ENCODE measurements at places on chromosomes 2 and 18.
A peak's percentile ranks its signal among the peaks of the same experiment; 100 is the strongest.

GRCh38 chr2:20180676-20181648 lies 44.0 kb downstream of the SDC1 start:
- DNase-seq, result peak; percentile 57

DNA sequence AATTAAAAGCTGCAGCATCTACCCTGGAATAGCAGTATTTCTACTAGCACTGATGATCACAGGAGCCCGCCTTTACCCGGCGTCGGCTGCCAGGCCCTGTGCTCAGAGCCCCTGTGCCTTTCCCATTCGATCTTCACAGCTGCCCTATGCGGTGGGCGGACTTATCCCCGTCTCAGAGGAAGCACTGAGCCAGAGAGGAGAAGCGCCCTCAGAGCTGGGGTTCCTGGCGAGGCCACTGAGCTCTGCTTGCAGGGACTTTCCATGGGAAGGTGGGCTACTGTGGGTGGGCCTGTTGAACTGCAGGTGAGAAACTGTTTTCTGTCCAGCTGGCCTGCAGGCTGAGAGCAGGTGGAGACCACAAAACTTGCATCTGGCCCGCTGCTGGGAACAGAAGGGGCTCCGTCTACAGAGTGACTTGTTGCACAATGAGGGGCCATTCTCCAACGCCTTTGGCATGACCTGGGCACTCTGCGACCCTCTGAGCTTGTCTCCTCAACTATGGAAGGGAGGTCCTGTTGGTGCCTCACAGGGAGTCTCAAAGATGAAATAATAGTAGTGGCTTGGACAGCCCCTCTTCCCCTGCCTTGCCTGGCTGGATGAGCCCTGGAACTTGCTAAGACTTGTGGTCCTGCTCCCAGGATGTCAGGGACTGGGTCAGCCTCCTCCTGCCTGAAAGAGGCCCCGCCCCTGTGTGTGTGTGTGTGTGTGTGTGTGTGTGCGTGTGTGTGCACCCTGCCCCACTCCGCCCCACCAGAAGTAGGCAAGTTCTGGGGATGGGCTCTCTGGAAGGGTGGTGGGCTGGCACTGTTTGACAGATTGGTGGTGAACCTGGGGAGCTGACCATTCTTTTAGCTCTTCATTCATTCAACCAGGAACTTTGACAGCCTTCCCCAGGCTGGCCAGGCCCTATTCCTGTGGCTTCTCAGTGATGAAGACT lies 32.7 kb downstream of the GLI2 start:
- peak; percentile 39 for DNase-seq

DNA sequence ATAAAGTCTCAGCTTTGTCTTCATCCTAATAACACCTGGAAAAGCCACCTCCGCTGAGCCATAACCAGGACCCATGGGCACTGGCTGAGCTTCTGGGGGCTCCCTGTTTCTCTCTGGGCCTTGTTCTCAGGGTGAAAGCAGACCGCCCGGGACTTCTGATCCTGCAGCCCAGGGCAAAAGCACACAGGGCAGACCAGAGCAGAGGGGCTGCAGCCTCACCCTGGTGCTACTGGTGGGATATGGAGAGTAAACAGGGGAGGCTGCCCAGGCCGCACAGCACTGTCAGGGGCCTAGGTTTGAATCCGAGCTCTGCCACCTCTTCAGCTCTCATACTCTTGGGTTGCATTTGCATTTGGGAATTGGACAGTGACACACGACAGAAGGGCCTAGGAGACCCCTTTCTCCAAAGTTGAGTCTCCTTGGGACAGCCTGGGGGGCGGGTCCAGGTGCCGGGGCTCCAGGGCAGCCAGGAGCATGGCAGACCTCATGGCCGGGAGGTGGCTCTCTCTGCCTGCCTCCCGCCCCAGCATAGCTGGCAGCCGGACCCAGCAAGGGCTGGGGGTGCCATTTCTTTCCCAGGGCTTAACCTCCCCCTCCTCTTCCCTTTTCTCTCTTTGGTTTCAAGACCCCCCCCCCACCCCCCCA lies 164.9 kb downstream of the INHBB start:
- no peak for DNase-seq

DNA sequence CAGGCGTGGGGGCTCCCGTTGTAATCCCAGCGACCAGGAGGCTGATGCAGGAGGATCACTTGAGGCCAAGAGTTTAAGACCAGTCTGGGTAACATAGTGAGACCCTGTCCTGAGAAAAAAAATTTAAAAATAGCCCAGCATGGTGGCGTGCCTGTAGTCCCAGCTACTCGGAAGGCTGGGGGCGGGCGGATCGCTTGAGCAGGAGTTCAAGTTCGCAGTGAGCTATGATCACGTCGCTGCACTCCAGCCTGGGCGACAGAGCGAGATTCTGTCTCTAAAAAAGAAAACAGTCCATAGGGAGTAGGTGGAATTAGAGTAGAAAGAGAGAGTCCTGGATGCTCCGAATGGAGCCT lies 325 bp upstream of the TTLL4 start:
- DNase-seq, result no peak

GRCh38 chr2:179263015-179263414 lies 1.6 kb downstream of the SESTD1 start:
- DNase-seq, result no peak

- DNase-seq, result no peak
These were observed 77.0 kb downstream of the MBD2 start for GRCh38 chr18:54147439-54147838.

- no peak for DNase-seq
These were observed 131.5 kb downstream of the SOCS6 start for GRCh38 chr18:70420146-70420898.

GRCh38 chr2:168224346-168224745 lies 23.0 kb downstream of the STK39 start:
- DNase-seq, result no peak

DNA sequence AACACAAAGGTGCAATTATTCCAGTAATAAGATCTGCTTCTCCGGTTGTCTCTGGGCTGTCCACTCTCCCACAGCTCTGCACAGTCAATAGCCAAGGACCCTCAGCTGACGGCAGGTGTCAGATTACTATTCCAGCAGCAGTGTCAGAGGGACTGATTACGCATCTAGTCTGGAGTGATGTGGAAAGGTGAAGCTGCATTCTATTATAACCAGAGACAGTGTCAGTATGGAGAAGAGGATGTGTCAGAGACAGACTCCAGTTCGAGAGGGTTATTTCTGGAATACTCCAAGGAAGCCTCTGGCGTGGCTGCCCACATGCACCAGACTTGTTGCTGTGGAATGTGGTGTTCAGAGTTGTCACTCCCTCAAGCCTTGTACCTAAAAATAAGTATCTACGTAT lies 163.6 kb upstream of the TMEM200C start:
- DNase-seq, result no peak

DNA sequence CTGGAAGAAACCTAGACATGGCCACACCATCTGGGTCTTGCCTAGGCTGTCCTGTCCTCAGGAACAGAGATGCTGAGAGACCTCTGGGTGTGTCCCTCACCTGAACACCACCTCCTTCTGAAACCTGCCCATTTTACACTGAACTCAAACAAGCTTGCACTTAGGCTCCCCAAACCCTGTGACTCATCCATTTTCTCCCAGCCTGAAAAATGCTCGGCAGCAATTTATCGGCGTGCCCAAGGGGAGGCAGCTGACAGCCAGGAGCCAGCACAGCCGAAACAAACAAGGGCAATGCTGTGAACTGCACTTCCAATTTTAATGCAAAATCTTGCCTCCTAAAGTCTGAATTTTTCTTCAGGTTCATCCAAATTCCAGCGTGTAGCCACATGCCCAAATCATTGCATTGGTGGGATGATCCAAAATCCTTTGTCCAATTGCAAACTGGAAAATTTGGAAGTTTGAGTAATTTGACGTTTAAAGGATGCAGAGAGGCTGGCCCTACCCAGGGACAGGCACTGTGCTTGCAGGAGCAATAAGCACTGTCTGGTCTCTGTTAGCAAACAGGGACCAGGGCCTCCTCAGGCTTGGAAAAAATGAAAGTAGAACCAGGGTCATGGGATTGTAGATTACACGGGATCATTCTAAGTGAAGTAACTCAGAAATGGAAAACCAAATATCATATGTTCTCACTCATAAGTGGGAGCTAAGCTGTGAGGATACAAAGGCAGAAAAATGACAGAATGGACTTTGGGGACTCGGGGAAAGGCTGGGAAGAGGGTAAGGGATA lies 67.7 kb downstream of the GALNT14 start:
- no peak for DNase-seq

DNA sequence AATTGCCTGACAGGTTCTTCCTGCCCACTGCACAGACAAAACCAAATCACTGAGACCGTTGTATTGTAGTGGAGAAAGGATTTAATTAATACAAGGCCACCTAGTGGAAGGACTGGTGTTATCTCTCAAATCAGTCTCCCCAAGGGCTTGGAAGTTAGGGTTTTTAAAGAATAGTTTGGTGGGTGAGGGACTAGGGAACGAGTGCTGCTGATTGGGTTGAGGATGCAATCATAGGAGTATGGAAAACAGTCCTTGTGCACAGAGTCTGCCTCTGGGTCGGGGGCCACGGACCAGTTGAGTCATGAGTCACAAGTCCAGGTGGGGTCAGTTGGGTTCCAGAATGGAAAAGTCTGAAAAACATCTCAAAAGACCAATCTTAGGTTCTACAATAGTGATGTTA lies 89.1 kb downstream of the B3GNT2 start:
- no peak for DNase-seq

GRCh38 chr2:213167271-213167930 lies 16.0 kb upstream of the IKZF2 start:
- no peak for DNase-seq

DNA sequence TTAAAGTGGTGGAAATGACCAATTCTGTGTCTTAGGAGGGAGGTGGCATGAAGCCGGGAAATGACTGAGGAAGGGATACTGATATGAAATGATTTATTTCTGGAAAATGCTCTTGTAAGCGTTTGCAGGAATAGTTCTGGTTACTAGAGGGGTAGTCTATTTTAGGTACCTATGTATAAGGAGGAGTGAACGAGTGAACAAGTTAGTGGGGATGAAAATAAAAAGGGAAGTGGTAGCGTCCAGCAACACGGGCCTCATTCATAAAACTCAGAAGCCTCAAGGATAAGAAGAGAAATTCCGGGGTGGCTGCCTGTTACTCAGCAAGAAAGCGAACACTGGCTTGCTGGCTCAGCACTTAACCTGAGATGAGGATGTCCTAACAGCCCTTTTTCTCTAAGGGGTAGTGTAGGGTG lies 303.3 kb downstream of the NCKAP5 start:
- no peak for DNase-seq

GRCh38 chr2:170715932-170716777 lies 1.0 kb downstream of the SP5 start:
- peak; percentile 73 for DNase-seq

DNA sequence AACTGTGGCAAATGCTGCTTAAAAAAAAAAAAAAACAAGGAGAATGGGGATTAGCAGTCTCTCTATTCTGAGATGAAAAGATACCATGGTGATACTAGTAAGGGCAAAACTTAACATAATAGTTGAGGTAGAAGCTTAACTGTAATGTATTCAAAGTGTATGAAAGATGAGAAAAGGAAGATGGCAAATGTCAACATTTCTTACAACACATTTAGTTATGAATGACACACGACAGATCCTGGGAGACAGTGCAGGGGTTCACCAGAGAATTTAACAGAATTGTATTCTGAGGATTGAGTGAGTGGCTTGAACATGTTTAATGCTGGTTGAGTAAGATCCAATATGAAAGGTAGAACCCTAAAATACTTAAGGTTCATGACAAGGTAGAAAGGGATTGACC lies 52.7 kb downstream of the CUL3 start:
- no peak for DNase-seq

DNA sequence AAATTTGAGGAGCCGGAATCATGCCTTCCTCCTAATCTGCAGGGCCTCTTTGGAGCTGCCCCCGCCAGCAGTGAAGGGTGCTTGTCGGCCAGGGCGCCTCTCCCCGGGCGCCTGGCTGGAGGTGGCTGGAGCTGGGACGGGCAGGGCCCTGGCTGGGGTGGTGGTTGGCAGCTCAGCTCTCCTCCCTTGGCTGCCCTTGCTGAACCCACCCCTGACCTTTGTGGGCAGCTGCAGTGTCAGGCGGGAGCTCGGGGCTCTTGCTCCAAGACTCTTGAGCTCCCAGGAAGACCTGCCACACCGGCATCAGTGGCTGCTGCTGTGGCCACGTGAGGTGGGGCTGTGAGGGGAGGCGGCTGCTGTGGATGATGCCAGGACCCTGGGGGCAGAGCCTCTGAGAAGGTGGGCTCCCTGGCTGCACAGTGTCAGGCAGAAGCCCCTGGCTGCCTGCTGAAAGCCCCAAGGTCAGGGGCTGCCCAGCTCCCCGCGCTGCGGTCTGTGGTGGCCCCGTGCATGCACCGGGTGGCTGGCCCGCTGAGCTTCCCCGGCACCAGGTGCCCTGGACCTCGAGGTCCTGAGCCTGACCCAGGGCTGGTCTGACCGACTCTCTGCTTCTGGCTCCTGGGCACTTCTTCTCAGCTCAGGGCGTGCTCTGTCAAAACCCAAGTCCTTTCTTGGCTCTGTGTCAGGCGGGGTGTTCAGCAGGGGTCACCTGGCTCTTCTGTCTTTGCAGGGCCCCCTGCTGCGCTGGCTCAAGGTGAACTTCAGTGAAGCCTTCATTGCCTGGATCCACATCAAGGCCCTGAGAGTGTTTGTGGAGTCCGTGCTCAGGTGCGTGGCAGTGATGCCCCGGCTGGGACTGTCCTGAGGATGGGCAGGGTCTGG lies 34.5 kb downstream of the PDIA6 start:
- DNase-seq, result no peak

DNA sequence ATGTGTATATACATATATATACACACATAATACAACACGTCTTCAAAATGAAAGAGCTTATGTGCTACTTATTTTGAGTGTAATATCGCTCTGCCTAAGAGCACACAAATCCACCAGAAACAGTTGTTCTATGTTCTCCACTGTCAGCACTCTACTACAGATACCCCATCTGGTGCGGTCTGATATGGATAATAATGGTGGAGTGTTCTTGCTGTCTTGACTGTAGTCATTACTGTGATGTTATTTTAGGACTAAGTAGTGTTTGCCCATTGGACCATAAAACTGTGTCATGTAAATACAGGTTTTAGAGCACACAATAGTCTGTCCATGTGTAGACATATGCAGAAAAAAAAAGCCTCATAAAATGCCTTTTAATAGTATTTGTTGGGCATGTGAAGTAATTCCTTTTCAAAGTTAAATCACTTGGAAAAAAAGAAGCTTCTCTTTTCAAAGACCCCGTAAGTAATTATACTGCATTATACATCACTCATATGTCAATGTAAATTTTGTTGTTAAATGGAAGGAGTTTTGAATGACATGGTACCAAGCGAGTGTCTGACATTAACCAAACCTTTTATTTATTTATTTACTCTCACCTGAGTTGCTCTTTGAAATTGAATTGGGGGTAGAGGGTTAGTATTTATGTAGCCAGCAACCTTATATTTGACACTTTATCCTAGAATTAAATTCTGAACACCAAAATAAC lies 1249.2 kb upstream of the ZEB2 start:
- DNase-seq, result no peak

DNA sequence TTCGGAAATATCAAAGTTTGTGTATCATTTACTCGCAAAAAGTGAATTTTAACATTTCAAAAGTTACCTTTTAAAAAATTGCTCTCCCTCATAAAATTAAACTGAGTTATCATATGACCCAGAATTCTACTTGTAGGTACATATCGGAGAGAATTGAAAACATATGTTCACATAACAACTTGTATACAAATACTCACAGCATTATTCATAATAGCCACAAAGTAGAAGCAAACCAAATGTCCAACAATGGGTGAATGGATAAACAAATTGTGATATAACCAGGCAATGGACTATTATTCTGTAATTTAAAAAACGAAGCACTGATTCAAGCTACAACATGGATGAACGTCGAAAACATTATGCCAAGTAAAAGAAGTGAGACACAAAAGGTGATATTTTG lies 412.0 kb upstream of the TCF4 start:
- no peak for DNase-seq

Data from upper lobe of right lung (tissue), 1 donor.